CMK (cell line): ENCODE measurements at places on chromosomes 7 and 10.

DNA sequence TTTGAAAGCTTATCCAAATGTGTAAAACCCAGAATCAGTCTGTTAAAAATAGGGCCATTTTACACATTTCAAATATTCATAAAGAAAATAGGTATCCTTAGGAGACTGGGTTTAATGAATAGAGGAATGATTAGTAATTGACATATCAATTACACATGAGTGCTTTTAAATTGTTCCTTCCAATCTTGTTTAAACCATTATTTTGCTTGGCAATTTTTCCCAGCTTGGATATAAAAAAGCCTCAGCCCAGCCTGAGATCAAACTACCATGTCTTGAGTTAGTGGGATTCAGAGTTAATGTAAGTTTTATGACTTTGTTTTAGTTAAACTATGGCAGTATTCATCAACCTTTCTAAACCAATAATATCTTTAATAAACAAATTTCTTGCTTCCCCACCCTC lies 28.3 kb downstream of the PARP12 start:
- DNase-seq: no peak

GRCh38 chr7:47454069-47454973 lies 127.6 kb downstream of the TNS3 start:
- DNase-seq: no peak

GRCh38 chr10:71321386-71321785 lies 2.3 kb downstream of the SLC29A3 start:
- no peak for DNase-seq

DNA sequence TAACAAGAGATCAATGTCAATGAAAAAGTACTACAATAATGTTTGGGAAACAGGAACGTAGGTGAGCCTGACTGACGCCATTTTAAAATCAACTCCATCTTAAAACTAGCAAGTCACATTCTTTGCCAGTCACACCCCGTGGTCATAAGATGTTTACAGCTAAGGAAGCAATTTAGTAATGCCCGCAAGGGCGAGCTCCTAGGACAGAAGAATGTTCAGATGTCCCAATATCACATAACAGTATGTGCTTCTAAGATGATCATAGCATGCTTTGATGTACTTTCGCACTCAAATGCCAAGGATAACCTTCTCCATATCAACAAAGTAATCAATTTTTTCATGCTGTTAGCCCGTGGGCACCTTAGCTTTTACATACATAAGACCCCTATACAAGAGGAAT lies 113.8 kb upstream of the EGFR start:
- no peak for DNase-seq

DNA sequence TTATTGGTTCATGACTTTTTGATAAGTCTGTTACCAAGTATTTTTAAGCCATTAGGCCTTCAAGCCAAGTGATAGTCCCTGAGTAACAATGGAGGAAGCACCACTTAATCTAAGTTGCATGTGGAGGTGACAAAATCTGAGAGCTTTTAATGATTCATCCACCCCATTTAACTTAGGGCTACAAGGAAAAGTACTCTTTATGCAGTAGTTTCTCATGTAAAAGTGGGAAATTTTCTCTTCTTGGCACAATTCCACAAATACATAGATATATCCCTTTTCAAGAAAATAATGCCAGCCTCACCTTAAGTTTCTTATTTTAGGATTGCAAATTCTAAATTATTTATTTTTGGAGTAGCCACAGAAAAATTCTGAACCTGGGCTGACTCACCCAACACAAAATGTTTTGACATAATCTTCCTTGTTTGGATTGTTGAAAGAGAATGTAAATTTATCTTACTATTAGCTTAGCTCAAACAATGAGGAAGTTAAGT lies 85.7 kb downstream of the SUGCT start:
- no peak for DNase-seq

- DNase-seq: no peak
These were observed 498 bp upstream of the ST7 start for GRCh38 chr7:116952635-116953371.

DNA sequence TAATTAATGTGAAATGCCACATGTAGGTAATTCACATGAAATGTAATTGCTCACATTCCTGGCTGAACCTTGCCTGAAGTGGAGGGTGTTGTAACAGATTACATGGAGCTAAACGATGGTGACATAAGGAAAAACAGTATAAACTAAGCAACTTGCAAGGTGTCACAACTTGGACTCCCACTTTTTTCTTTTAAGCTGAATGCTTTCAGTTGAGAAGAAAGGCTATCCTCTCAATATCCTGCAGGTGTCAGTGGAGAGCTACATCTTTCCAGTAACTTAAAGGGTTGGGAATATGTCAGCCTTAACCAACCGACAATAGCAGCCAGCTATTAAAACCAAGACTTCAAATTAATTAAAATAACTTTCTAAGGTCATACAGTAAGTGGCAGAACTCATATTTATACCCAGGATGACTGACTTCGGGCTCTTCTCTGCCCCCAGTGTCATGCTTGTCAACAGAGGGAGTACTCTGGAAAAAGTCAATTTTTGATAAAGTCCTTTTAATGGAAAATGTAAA lies 33.7 kb downstream of the NRBF2 start:
- peak; percentile 42 for DNase-seq

GRCh38 chr10:79588800-79589199 lies 21.9 kb upstream of the SFTPA1 start:
- DNase-seq: no peak

GRCh38 chr10:45476559-45476958 lies 102.5 kb downstream of the ALOX5 start:
- DNase-seq: no peak
